ENCODE measurements at places on chromosomes 11 and 22.

DNA sequence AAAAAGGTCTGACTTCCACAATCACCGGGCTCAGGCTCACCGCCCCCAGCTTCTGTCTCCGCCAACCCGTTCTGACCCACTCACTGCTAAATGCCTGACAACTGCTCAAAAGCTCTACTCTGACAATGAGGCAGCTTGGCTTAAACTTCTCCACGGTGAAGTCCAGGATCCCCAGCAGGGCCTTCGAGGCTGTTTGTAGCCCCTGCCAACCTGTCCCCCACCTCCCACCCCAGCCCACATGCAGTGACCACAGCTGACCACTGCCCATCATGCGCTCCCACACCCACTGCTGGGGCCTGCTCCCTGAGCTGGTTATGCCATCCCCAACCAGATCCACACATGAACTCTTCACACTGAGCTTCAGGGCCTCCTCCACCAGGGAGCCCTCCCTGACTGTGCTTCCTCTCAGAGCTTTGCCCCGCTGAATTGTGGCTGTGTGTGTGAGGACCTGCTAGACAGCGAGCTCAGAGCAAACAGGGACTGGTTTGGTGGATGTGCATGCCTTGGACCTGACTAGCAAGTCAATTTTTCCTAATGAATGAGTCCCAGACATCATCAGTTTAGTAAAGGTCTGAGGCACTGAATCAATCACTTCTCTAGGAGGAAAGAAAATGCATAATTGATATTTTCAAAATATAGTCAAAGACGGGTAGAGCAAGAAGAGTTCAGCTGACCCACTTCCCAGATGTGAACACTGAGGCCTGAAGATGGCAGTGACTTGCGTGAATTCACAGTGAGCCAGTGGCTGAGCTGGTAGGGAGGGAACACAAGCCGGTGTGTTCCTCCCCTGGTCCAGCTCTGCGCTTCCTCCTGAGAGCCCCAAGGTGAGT lies 7.7 kb downstream of the LRRC32 start:
- no peak for DNase-seq

DNA sequence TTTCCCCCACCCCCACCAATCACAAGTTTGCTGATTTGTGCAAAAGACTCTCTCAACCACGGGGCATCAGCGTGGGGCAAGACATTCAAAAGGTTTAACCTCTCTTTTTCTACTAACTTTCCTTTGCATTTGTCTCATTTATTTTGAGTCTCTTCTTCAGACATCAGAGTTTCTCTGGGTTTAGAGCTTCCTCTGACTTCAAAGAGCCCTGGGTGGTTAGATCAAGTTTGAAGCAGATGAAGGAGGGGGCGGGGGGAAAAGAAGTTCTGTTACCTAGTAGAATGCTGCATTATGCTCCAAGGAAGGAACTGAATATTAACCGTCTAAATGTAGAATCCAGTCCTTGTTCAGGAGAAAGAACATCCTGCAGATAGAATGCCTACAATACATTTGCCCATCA lies 24.5 kb downstream of the GAS2 start:
- DNase-seq = no peak

- DNase-seq = no peak
Measured at GRCh38 chr11:44793350-44794090, 66.8 kb downstream of the TSPAN18 start.

DNA sequence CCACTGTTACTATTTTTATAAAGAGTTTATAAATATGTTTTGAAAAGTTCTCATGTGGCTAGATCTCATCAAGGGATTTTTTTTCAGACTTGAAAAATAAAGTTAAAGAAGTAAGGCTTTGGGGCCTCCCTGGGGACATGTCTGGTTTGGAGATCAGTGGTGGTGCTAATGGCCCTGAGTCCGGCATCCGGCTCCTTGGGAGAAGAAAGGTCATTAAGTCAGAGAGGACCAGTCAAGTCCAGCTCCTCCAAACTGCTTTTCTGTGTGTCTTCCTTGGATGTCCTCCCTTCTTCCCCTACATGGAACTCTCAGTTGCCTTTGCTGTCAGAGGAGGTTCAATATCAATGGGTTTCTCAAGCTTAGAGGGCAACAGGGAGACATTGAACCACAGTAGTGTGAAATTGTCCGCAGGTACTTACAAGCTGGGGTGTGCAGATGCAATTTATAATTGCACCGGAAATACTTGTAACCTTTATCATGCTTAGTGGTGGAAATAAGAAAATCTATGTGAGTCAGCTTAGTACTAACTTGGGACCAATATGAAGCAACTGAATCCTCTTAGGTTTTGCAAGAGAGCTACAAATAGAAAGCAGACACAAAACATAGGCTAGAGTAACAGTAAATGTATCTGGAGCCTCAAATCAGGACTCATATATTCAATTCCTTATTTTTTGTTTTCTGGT lies 144.3 kb downstream of the TEAD1 start:
- no peak for DNase-seq

DNA sequence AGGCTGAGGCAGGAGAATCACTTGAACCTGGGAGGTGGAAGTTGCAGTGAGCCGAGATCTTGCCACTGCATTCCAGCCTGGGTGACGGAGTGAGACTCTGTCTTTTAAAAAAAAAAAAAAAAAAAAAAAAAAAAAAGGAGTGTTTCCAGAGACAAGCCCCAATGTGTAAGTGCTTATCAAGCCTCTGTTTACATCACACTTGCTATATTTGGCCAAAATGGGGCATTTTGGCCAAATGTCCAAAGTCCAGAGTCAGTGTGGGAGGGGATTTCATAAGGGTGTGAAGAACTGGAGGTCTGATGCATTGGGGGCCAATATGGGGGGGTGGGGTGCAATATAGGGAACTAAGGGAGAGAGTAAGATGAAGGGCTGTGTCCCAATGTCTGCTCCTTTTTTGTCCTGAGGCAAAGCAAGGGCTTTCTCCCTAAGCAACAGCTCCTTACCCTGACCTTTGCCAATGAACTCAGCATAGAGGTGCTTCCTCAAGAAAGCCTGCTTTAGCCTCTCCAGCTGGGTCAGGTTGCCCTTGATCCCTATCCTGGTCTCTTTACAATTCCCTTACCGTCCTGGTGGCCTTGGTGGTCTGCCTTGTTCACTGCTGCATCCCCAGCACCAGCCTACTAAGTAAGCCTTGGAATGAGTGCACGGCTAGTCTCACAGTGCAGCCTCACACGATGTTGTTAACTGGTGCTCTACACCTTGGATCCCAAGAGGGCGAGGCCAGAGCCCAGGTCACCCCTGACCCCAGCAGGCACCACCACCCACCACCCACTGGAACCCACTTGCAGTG lies 14.1 kb upstream of the BCR start:
- no peak for DNase-seq

GRCh38 chr11:57485217-57485990 lies 25.1 kb downstream of the RTN4RL2 start:
- no peak for DNase-seq

GRCh38 chr11:29173660-29174062 lies 843.2 kb downstream of the KCNA4 start:
- DNase-seq = no peak

DNA sequence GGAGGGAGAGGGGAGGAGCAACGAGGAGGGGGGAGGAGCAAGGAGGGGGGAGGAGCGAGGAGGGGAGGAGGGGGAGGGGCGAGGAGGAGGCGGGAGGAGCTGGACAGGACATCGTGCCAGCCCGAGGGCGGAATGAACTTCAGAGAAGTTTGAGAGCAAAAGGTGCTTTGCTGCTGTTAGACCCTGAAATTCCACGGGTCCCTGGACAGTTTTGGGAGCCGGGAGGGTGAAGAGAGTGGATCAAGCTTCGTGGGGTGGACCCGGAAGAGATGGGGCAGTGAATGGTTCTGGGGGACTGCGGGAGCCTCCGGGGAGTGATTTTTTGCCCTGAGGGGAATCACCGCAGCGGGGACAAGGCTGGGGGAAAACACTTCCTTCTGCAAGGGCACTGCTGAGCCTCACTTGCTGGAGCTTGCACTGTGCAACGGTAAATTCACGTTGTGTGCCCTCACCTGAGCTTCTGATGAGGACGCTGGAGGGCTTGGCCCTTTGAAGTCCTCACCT lies 10.7 kb upstream of the NLRP6 start:
- DNase-seq = no peak

DNA sequence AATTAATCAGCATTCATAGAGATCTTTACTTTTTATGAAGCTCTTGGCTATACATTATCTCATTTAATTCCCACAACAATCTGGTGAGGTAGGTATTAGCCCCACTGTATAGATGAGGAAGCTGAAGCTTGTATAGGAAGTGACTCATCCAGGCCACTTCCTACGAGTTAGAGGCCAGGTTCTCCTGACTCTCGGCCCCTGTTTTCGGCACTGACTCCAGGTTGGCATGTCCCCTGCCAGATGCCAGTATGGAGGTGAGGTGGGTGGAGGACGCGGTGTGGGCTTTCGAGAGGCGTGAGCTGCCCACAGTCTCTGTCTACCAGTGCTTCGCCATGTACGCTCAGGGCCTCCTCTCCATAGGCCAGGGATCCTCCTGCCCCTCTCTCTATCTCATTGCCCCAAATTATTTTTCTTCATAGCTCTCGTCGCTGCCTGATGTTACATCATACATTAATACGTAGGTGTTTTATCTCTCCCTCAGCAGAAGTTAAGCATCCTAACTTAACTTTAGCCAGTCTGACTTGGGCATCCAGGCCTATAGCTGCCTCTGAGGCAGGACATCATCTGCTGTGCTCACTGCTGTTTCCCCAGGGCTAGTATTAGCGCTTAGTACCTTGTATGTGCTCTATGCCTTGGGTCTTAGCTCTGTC lies 9.0 kb downstream of the DGAT2 start:
- DNase-seq = no peak

DNA sequence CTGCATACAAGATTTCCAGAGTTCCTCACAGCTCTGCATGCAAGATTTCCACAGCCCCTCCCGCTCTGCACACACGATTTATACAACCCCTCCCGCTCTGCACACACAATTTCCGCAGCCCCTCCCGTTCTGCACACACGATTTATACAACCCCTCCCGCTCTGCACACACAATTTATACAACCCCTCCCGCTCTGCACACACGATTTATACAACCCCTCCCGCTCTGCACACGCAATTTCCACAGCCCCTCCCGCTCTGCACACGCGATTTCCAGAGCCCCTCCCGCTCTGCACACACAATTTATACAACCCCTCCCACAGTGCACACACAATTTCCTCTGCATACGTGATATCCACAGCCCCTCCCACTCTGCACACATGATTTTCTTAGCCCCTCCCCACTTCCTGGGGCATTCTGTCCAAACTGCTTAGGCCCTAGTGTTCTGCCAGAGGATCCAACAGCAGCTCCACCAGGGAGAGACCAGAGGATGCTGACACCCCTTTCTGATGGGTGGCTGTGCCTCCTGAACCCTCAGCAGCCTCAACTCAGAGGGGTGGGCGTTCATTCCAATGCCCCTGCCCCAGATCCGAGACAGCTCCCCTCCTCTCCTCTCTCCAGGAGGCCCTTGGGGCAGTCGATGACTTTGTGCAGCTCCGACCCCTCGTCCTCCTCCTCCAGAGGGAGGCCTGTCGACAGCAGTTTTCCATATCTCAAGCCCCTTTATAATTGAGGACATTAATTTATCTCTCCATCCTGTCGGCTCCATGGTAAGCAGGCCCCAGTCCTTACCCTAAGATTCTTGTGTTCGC lies 671.7 kb downstream of the BRD1 start:
- no peak for DNase-seq

DNA sequence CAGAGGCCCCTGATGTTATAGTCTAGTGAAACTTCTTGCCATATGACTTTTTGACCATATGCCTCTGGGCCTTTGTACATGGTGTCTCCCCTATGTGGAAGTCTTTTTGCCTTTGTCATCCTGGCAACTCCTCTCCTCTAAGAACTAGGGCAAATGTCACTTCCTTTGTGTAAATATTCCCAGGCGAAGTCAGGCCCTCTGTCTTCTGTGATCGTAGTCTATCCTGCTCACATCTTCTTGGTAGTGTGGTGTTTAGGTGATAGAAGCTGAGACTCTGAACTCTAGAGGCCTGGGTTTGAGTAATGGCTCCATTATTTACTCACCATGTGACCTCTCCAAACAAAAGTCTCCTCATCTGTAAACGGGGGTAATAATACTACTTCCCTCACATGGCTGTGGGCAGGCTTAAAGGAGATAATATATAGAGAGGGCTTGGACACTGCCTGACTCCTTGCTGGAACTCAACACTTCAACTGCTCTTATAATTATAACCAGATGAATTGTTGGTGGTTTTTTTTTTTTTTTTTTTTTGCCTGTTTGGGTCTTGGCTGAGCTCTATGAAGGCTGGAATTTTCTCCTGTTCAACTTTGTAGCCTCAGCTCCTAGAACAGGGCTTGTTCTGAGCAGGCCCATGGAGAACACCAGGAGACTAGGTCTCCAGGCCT lies 43.8 kb downstream of the INSC start:
- DNase-seq = no peak

DNA sequence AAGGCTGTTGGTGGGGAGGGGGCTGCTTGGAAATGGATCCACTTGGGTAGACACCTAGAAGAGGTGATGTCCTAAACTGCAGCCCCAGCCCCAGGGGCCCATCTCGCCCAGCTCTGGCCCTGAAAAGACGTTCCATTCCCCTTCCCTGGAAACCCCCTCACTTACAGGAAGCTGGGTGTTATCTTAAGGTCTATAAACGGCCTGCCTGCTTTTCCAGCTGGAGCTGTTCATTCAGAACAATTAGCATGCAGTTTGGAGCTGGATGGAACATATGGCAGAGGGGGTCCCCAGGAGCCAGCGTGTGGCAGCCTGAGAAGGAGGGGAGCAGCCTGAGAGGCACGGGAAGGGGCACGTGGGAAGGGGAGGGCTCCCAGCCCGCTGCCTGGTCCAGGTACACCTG lies 139.6 kb downstream of the PKNOX2 start:
- DNase-seq = peak; percentile 10

DNA sequence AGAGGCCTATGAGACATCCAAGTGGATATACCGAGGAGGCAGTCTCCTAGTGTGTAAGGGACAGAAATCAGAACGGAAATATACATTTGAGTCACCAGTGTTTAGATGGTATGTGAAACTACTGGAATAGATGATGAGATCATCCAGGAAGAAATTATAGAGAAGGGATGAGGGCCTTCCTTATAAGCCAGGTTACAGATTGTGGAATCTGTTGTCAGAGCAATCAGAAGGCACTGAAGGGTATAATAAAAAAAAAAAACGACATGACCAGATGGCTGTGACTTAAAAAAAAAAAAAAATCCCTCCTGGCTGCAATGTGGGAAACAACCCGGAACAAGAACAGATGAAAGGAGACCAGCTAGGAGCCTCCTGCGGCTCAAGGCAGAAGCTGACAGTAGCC lies 2.7 kb downstream of the MAJIN start:
- peak; percentile 22 for DNase-seq

GRCh38 chr22:44193535-44193891 lies 12.8 kb downstream of the PARVG start:
- DNase-seq = no peak

- no peak for DNase-seq
Measured at GRCh38 chr22:22576244-22576988, 17.4 kb upstream of the PRAME start.

- no peak for DNase-seq
Measured at GRCh38 chr22:46862418-46863324, 100.2 kb downstream of the TBC1D22A start.
